ENCODE measurements at places on chromosomes 13 and 19.

DNA sequence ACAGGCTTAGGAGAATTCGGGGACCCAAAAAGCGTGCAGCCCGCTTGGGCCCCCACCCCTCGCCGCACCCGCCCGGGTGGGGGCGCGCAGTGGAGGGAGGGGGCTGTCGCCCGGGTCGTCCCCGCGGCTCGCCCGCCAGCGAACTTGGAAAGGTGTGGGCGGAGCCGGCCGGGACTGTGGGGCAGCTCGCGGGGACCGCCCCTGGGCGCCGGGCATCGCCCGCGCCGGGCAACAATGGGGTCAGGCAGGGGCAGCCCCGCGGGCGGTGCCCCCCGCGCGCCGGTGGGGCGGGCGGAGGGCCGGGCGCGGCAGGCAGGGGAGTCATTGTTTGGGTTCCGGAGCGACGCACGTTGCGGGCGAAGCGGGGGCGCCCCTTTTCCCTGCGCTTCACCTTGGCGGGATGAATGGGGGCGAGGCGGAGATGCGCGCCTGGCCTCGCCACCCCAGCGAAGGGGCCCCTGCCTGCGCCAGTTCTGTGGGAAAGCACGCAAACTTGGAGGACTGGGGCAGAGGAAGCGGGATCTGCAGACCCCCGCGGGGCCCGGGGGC is 647 bp upstream of the KLF12 start:
- peak; percentile 21 for DNase-seq

DNA sequence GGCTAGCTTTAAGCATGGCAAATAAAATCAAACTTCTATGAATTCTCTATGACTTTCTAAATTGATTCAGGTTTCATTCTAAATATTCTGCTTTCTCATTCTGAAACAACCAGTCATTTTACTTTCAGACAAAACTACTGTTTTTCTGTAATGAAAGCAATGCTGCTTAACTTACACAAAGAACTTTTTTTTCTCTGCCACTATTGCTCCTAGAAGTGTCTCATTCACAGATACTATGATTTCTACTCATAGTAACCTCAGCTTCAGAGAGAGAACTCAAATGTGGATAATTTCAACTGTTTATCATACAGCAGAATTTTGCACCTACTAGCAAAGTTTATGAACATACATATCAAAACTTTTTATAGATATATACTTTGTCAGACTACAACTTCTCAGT is 724.6 kb downstream of the SLITRK5 start:
- DNase-seq = no peak

GRCh38 chr13:105702441-105702840 is 833.0 kb downstream of the EFNB2 start:
- DNase-seq = no peak

DNA sequence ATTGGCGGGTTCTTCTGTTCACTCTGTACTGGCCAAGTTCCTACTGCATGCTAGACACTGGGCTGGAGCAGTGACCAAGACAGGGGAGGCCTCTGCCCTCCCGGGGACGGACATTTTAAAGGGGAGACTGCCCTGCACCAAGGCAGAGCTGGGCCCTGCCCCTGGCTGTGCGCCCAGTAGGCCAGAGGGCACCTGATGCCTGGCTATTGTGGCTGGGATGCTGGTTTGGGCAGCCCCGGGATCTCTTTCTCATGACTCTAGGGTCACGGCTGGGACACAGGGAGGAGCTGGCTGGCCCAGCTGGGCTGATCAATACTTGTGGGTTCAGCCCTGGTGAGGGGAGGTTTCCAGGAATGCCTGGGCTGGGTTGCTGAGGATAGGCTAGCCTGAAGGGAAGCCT is 17.7 kb downstream of the LIPE start:
- DNase-seq = no peak

DNA sequence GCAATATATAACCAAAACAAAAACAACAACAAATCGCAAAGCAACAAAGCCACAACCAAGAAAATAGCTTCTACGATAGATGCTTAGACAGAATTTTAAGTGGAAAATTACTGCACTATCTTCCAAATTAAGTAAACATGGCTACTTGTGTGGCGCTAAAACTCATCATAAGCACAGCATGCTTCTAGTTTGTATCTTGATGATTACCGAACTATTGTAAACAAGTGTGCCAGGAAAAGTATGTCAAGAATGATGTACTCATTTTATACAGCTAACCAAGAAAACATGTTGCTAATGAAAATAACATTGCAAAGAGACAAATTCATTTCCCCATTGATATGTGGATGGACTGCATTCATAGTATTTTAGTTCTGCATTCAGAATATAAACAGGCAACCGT is 271.9 kb upstream of the GPC6 start:
- DNase-seq = peak; percentile 38

- peak; percentile 69 for DNase-seq
Measured at GRCh38 chr13:21435687-21436151, 23.4 kb downstream of the ZDHHC20 start.

DNA sequence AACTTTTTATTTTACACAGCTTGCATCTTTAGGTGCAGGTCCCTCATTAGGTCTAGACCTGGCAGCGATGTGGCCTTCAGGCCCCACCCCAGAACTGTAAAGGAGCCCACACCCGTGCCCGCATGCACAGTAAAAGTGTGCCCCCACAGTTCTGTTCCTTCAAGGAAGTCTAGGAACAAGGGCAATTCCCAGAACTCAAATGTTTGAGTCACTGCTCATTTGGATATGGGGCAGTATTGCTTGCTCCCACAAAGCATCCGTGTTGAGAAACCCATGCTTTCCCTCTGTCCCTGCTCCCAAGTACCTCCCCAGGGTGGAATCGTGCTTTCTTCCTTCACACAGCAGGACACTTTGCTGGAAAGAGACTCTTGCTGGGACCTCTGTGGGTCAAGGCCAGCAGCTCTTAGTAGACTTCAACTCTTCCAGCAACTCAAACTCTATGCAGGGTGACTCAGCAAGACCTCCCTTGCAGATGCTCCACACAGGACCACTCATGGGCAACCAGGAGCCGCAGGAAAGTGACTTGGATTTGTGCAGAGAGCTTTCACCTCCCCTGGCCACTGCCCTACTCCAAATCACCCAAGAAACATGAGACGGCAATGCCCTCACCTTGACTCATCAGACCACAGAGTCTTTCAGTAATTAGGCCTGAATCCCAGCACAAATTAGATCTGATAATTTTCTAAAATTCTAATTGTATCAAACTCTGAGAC is 12.3 kb downstream of the SLC7A1 start:
- DNase-seq = peak; percentile 16
